ENCODE measurements at places on chromosomes 5 and 9.

DNA sequence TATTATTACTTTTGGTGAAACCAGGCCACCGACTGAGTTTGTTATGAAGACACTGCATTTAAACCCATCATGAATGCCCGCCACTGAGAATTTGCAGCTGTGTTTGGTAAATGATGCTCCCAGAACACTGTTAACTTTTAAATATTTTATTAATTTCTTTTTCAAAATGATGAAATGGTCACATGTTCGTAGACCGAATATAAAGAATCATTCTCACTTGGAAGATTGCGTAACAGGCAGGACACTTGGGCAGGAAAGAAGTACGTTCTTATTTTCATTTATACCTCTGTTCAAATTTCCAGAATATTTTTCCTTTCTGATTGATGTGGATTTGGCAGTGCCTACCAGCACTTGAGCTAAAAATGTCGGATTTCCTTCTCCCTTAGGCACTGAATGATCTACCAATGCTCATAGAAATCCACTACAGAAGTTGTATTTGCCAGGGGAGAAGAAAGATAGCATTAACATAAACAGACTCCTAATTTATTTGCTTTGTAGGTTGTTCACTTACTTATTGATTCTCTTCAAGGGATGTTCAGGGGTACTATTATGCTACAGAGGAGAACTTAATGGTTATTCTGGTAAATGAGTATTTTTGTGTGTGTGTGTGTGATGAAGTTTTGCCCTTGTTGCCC lies 13.8 kb downstream of the CYFIP2 start:
- DNase-seq, result no peak

- DNase-seq, result no peak
These were observed 296 bp downstream of the ZSWIM6 start for GRCh38 chr5:61332358-61332749.

- DNase-seq, result no peak
These were observed 137.9 kb upstream of the TRIM32 start for GRCh38 chr9:116549061-116549664.

GRCh38 chr5:145072889-145073288 lies 762.3 kb downstream of the PRELID2 start:
- no peak for DNase-seq
